ENCODE measurements at places on chromosomes 6 and 20.

GRCh38 chr20:50624351-50625016 lies 66.9 kb downstream of the RIPOR3 start:
- no peak for DNase-seq

GRCh38 chr6:165223101-165223500 lies 86.3 kb downstream of the C6orf118 start:
- no peak for DNase-seq

DNA sequence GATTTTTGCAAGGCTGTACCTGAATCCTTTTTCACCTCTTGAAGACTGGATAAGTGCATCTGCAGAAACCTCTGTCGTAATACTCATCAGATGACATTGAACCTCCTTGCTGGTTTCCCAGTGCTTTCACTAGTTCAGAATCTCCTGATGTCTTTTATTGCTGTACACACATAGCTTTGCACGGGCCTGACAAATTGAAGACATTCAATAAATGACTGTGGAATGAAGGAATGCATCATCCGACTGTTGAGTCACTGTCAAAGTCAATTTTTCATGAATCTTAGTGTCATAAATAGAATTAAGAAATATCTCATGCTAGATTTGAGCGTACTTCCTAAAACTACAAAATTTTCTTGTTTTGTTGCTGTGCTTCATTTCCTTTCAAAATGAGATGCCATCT lies 598.2 kb upstream of the MAP3K7 start:
- DNase-seq: no peak

DNA sequence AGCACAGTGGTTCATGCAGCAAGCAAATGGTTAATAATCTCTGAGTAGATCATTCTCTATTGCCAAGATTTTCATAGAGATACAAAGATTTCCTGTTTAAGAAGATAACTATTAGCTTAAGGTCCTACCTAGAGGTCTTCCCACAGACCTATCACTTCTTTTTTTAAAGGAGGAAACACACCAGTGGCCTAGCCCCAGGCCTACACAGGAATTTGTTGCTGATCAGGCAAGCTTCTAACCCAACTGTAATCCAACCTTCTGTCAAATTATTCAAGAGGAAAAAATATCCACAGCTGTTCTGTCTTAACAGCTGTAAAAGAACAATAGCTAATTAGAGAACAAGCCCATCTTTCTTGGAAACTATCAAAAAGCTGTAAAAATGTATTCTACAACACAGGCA lies 332.8 kb downstream of the BTBD9 start:
- DNase-seq: no peak

- no peak for DNase-seq
Measured at GRCh38 chr20:50350510-50351249, 159.5 kb upstream of the PTPN1 start.

DNA sequence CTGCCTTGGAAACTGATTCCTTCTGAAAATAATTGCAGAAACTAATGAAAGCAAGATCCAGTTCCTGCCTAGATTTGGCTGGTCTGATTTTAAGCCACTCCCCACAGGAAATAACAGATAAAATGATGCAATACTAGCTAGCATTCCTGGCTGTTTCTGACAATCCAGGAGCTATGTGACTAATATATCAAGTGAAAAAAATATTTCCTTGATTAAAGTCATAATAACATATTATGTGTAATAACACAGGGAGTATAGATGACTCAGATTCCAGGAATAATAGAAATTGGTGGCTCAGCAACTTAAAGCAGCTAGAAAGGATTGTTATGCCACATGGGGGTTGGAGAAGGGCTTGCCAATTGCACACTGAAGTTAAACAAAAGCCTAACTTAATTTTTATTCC lies 182.7 kb upstream of the SALL4 start:
- no peak for DNase-seq

DNA sequence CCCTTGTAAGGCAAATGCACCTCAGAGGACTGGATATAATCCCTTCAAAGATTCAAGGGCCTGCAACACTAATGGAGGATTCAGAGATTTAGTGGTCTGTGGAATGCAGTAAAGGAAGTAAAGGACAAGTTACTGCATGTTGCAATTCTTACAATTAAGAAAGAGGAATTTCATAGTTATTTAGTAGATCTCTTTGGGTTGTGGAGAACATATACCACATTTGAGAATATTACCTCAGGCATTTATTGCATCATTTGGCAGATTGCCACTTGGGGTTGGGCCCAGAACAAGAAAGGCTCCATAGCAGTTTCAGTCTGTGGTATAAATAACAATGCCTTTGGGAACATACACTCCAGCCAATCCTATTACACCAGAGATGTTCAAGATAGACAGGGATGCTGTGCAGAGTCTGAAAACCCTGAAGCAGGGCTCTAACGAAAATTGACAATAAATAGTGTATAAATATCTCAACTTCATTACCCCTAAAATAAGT lies 20.9 kb upstream of the EPM2A start:
- DNase-seq: peak; percentile 41

- no peak for DNase-seq
Measured at GRCh38 chr6:99711925-99712324, 105.3 kb downstream of the PRDM13 start.

- DNase-seq: no peak
Measured at GRCh38 chr20:54107600-54108325, 37.4 kb upstream of the BCAS1 start.

- DNase-seq: no peak
Measured at GRCh38 chr6:21802175-21802822, 208.7 kb downstream of the SOX4 start.

DNA sequence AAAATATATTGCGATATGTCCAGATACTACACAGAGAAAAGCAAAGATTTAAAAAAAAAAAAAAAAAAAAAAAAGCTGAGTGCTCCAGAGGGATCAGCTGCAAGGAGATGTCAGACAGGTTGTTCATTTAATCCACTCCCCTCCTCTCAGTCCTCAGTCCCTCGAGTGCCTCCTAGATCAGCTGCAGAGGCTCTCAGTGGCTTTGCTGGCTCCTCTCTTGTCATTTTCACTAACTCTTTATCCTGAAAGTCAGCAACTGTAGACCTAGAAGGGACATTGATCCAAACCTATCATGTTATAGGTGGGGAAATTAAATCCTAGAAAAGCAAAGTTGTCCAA lies 61.6 kb downstream of the KIAA0319 start:
- DNase-seq: no peak

DNA sequence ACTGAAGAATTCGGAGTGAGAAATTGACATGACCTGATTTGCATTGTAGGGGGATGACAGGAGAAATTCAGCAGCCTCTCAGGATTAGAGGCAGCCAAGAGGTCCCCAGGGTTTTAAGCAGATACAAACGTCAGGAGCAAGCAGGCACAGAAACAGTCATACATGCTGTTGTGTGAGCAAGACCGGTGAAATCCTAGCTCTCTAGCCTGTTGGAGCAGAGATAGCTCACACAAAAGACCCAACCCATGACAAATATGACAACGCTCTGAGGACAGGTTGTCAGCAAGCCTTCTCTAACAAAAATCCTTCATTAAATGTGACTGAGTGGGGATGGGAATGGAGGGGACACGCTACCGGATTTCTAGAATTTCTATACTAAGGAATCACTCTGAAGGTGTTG lies 23.0 kb upstream of the AKAP12 start:
- no peak for DNase-seq

GRCh38 chr6:34055223-34055933 lies 90.5 kb downstream of the GRM4 start:
- DNase-seq: peak; percentile 47

GRCh38 chr20:60016406-60016805 lies 58.2 kb downstream of the CDH26 start:
- DNase-seq: peak; percentile 27

- no peak for DNase-seq
Measured at GRCh38 chr6:14789996-14790395, 455.9 kb upstream of the JARID2 start.

GRCh38 chr20:50722424-50723155 lies 8.8 kb upstream of the PARD6B start:
- DNase-seq: no peak

- no peak for DNase-seq
Measured at GRCh38 chr6:5671601-5672559, 334.8 kb downstream of the NRN1 start.

DNA sequence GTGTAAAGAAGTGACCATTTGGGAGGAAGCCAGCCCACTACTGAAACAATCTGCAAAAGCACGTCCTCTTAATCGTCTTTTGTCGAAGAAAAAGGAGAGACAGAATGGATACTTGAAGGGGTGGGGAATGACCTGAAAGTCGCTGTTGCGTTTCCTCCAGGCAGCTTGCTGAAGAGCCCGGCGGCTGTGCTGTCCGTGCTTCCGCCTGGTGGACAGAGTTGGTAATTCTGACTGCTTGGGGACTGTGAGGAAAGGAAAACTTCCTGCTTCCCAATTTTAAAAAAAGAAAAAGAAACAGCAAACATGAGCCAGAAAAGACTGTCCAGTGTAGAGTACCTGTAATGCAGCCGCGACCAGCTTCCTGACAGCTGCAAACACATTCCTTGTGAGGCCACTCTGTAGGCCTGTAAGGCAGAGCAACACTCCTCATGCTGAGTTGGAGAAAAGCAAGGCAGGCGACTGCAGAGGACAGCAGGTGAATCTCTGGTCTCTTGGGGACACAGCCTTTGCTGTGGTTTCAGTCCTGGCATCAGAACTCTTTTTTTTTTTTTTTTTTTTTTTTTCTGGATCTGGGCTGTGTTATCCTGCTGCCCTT lies 251.1 kb upstream of the TBX18 start:
- no peak for DNase-seq

GRCh38 chr6:20325641-20326421 lies 75.8 kb upstream of the E2F3 start:
- peak; percentile 27 for DNase-seq

DNA sequence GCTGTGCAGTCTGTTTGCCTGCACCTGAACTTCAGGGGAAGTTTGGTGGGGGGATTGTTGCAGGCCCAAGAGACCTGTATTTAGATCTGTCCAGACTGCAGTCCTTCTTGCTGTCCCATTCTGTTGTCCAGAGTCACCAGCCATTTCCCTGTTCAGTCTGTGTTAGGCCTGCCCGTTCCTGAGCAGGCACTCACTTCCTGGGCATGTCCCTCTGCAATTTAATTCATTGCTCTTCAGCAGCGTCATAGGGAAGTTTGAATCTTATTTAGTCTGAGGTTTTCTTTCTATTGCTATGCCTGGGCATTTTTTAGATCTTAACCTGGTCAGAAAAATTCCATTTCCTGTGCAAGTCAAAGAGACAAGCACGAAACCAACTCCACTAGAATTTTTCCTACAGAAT lies 190.2 kb downstream of the DTNBP1 start:
- no peak for DNase-seq

DNA sequence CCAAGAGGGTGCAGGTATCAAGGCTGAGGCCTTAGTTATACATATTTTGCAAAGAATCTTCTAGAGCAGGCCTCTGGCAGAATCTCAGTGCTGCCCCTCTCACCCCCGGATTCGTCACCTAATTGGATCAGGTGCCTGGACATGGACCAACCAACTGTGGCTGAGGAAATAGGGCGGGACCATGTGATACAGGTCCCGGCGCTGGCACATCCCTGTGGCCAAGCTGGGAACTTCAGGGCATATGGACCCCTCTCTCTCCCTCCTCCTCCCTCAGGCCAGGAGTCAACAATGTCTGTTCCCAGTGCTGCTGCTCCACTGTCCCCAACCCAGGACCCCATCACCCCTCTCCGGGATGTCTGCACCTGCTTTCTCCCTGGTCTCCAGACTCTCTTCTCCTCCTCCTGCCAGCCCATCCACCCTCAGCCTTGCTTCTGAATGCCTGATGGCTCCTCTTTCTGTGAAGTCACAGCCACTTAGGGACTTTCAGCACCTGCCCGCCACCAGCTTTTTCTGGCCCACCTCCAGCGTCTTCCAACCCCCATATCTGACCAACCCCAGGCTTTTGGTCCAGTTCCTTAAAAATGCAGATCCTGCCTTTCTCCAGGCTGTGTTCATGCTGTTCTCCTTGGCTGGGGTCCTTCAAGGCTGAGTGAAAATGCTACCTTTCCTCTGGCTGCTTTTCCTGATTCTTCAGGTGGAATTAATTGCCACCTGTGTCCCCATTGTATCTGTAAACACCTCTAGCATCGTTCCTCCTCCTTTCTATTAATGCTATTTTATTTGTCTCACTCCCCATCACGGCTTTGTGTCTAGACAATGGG lies 19.0 kb upstream of the MLN start:
- no peak for DNase-seq

DNA sequence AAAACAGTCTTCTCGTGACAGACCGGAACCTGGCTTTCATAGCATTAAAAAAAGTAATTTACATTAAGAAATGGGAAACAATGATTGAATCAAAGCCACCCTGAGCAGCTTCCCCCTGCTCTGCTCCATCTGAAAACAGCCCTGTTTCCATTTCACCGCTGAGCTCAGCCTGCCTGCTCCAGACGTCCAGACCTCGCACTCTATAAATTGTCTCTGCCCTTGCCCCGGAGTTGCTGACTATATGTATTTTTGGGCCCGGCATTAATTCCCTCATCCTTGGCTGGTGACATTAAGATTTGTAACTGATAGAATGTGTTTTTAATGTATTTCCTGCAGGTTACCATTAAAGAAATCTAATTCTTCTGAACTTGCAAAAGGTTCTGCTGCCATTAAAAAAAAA lies 22.7 kb upstream of the TCP11 start:
- no peak for DNase-seq

DNA sequence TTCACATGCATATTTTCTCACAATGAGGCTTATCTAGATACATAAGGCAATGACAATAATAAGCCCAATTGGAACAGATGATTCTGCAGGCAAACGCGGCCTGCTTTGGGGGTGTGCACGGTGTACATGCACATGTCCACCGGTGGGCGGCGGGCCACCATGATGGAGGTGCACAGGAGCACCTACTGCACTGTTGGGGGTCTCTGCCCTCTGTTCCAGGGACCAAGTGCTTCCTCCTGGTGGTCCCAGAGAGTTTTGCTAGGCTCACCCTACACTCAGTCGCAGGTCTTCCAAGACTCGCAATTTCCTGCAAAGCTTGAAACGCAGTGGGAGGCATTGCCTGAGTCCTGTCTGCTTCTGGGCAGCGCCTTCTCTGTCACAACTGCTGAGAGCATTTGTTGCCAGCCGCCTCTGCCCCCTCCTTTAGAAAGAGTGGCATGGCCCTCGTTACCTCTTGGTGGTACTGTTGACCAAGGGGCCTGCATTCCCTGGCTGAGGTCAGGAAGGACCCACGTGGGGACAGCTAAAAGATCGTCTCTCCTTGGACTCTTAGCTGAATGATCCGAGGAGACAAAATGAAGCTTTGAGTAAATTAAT lies 135.3 kb downstream of the ERMARD start:
- no peak for DNase-seq

DNA sequence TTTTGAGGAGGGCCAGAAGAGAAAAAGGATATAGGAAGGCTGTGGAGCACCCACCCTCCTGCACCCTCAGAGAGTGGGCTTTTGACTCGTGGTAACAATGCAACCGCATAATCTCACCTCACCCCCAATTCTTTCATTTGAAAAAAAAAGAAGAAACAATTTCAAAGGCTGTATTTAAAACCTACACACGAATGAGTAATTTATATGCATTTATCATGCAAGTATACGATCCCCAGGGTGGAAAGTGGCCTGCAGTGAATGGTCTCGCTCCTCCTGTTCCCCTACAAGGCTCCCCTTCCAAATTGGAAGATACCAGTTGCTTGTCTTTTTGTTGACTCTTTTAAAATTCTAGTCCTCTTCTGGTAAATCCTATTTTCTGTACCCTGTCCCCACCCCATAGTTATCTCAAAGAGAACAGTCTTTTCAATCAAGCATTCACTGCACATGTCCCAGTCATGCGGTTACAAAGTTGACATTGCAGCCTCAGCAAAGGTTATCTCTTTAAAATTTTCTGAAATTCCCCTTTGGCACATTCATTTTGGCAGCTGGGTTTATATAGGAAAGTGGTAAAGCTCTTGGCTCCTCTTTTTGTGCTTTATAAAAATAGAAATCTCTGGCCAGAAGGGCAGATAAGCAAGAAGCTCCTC lies 110.6 kb downstream of the ARID1B start:
- no peak for DNase-seq

GRCh38 chr20:4091490-4092479 lies 76.4 kb upstream of the RNF24 start:
- DNase-seq: peak; percentile 37
